ENCODE measurements at places on chromosomes 16 and 17. TPM values are rescaled to one million over a fixed set of nuclear protein-coding genes. Genes with fewer than 3 reads are reported as not detected.

GRCh38 chr17:81111066-81111465, 54.2 kb upstream of the PVALEF start:
- no peak for DNase-seq

DNA sequence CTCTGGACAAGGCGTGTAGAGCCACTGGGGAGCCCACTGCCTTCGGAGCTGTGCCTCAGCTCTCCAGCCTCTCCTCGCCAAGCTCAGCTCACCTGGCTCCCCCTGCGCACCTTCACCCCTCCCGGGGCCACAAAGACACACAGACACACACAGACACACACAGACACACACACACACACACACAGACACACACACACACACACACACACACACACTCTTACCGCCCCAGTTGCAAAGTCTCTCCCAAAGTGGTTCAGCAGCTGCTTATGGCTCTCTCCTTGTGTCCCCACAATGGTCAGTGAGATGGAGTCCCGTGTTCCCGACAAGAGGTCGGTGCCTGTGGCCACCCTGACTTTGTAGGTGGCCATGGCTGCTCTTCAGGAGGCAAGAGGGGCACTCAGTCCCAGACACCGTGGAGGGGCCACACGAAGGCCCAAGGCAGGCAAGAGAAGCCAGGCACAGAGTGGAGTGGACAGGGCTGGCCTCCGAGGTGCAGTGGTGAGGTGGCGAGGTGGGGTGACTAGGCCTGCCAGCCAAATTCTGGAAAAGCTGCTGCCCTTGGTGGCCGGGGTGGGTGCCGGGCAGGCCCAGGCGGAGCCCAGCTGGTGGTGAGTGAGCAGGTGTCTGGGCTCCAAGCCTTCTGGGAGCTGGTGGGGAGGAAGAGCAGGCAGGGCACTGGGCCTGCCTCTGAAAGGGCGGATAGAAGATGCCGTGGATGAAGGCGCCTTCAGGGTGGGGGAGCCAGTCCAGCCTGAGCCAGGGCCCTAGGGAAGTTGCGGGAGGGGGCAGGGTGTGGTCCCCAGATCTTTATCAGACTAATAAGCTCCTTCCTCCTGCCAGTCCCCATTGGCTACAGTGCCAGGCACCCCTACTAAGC, at the start of gene ALOX12B:
Gene ALOX12B, minus strand, starts transcription at position 642 of the 877 bp plus-strand sequence. Its CDS starts 274 bp downstream, at position 368.
- DNase-seq: no peak

DNA sequence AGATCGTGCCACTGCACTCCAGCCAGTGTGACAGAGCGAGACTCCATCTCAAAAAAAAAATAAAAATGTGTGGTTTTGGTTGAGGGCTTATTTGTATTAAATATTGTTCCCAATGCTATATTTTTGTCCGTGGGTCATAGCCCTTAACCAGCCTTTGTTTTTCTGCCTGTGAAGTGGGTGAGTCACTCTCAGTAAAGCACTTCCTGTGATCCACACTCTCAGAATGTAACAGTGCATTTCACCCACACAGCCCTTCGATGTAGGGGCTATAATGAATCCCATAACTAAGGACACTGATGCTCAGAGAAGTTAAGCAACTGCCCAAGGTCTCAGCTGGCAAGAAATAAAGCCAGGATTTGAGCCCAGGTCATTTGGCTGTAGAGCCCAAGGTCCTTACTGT, 34.7 kb upstream of the POLR3E start:
- DNase-seq: no peak

DNA sequence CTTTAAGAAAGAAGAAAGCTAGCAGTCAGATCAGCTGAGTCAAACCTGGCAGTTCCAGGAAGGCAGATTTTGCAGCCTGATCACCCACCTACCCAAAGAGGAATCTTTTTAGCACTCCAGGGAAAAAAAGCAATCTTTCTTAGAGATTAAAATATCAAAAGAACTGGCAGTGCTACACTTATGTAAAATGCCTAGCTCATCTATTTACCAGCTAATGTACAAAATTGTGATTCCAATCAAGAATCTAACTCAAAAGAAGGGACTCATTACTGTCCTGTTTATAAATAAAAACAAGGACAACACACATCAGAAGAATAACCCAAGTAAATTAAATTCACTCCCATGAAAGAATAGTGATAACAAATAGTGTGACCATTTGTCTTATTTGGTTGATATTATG, 222.4 kb upstream of the ERCC4 start:
- no peak for DNase-seq

TMC8 gene
- total RNA-seq: 0.13 TPM

ANKRD40CL gene
- not detected for total RNA-seq

GPR179 gene
- not detected for total RNA-seq

Measured in dermis microvascular lymphatic vessel endothelial cell (primary cell).